Glutamatergic neuron (in vitro differentiated cells): ENCODE measurements at places on chromosomes 6 and 20. TPM values are rescaled to one million over a fixed set of nuclear protein-coding genes. Genes with fewer than 3 reads are reported as not detected.

ECT2L gene
- 2.7 TPM for total RNA-seq

SAMD3 gene
- 1.6 TPM for total RNA-seq

DEFB124 gene
- not detected for total RNA-seq

RREB1 gene
- total RNA-seq, result 3.4 TPM

ENPP3 gene
- not detected for total RNA-seq

ARG1 gene
- total RNA-seq, result not detected

C20orf144 gene
- total RNA-seq, result not detected

LRRN4 gene
- total RNA-seq, result not detected

TREM1 gene
- total RNA-seq, result not detected

CDH26 gene
- 0.76 TPM for total RNA-seq

OR2H1 gene
- not detected for total RNA-seq

SCRT2 gene
- total RNA-seq, result 28.0 TPM

CCN5 gene
- not detected for total RNA-seq

CST1 gene
- total RNA-seq, result not detected

ABHD16B gene
- total RNA-seq, result not detected

CGA gene
- total RNA-seq, result not detected
